ENCODE measurements at places on chromosomes 2 and 18.
A peak's percentile ranks its signal among the peaks of the same experiment; 100 is the strongest.

GRCh38 chr2:207847807-207848544 lies 78.3 kb upstream of the FZD5 start:
- H3K4me1 ChIP-seq, result peaks cover 7% of the 10 kb centered on the region
- no peak overlapping the region for H3K4me3 ChIP-seq
- peak; percentile 14 for DNase-seq
- H3K27me3 ChIP-seq, result no peaks in the 10 kb centered on the region
- peak overlapping the region; percentile 25 for H3K27ac ChIP-seq
- H3K36me3 ChIP-seq, result peaks cover 2% of the 10 kb centered on the region

GRCh38 chr18:62061821-62062478 lies 124.9 kb downstream of the PIGN start:
- H3K36me3 ChIP-seq, result peaks cover 25% of the 10 kb centered on the region
- no peaks in the 10 kb centered on the region for H3K27me3 ChIP-seq
- no peaks in the 10 kb centered on the region for H3K4me1 ChIP-seq
- no peak overlapping the region for H3K27ac ChIP-seq
- no peak overlapping the region for H3K4me3 ChIP-seq

GRCh38 chr2:237354892-237355291 lies 59.1 kb downstream of the COL6A3 start:
- H3K36me3 ChIP-seq, result no peaks in the 10 kb centered on the region
- H3K4me3 ChIP-seq, result no peak overlapping the region
- H3K4me1 ChIP-seq, result no peaks in the 10 kb centered on the region
- H3K27ac ChIP-seq, result no peak overlapping the region

DNA sequence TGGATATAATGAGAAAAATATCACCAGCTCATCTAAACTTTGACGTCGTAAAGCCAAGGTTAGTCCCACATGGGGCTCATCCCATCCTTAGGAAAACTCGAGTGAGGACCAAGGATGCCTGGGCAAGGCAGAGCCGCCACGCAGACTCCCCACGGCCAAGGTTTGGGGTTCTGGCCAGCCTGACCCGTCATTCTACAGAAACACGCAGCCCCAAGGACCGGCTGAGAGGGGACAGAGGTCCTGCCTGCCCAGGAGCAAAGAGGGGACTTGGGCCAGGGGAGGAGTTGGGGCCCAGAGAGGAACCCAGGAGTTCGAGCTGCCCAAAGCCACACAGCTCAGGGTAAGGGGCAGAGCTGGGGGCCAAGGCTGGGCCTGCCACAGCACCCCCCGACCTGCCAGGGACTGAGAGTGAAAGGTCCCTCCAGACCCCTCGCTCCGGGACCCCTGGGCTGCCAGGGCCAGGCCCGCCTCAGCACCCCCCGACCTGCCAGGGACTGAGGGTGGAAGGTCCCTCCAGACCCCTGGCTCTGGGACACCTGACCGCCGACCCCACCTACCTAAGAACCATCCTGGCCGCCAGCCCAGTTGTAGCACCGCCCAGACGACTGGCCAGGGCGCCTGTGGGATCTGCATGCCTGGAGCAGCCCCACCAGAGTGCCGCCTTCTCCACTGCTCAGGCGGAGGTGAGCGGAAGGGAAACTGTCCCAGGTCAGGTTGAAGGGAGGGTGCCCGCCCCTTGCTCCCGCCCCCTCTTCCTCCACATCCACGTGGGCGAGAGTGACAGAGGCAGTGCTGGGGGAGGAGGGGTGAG lies at the start of gene PDCD1:
TSS of gene PDCD1 (minus strand) at position 689 of the 811 bp plus-strand sequence. CDS start at position 633, 56 bp downstream.
- H3K27ac ChIP-seq, result peak within 1 kb of the TSS; percentile 92
- peak within 1 kb of the TSS; percentile 82 for H3K4me3 ChIP-seq
- peaks cover 3% of the 10 kb centered on the region for H3K36me3 ChIP-seq
- peaks cover 5% of the 10 kb centered on the region for H3K27me3 ChIP-seq
- H3K4me1 ChIP-seq, result peaks cover 52% of the 10 kb centered on the region
- peak; percentile 89 for DNase-seq

DNA sequence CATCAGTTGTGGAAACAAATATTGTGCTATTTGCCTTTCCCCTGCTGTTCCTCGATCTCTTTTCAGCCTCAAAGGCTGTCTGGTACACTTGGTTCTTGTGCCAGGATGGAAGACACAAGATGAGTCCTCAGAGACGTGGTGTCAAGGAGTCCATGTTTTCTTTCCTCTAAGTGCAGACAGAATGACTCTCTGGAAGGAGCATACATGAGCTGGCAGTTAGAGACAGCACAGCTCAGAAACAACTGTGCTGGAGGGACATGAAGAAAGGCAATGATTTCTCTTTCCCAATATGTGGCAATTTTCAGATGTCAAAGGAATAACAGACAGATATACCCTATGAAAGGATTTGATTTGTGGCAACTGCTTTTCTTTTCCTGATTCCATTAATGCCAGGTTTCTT lies 162.2 kb downstream of the AFF3 start:
- H3K36me3 ChIP-seq, result no peaks in the 10 kb centered on the region
- no peak for DNase-seq
- H3K4me1 ChIP-seq, result peaks cover 6% of the 10 kb centered on the region
- no peak overlapping the region for H3K4me3 ChIP-seq

GRCh38 chr18:7017013-7017412 lies 100.6 kb downstream of the LAMA1 start:
- H3K27me3 ChIP-seq, result no peaks in the 10 kb centered on the region
- no peak overlapping the region for H3K4me3 ChIP-seq
- H3K4me1 ChIP-seq, result no peaks in the 10 kb centered on the region

DNA sequence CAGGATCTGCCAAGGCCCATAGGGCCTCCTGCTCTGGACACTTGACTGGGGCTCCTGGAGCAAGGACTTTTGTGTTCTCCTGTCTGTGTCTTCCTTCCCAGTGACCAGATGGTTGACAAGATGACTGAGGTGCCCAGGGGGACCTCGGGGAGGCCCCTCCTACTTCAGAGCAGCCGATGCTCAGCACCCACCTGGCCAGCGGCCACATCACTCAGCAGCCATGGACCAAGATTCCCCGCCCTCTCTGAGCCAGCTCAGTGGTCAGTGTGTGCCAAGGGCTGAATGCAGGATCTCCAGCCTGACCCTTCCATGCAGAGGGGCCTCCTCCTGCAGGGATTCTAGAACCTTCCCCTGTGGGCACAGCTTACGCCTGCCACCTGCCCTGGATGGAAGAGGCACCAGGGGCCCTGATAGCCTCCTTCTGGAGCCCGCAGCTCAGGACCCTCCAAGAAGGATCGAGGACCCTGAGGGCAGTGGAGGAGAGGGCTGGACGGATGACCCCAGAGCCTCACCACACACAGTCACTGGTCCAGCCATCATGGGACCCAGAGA lies 87.4 kb upstream of the GPC1 start:
- H3K4me1 ChIP-seq, result no peaks in the 10 kb centered on the region
- H3K36me3 ChIP-seq, result no peaks in the 10 kb centered on the region
- H3K27me3 ChIP-seq, result peaks cover 2% of the 10 kb centered on the region
- DNase-seq, result no peak
- H3K27ac ChIP-seq, result no peak overlapping the region

DNA sequence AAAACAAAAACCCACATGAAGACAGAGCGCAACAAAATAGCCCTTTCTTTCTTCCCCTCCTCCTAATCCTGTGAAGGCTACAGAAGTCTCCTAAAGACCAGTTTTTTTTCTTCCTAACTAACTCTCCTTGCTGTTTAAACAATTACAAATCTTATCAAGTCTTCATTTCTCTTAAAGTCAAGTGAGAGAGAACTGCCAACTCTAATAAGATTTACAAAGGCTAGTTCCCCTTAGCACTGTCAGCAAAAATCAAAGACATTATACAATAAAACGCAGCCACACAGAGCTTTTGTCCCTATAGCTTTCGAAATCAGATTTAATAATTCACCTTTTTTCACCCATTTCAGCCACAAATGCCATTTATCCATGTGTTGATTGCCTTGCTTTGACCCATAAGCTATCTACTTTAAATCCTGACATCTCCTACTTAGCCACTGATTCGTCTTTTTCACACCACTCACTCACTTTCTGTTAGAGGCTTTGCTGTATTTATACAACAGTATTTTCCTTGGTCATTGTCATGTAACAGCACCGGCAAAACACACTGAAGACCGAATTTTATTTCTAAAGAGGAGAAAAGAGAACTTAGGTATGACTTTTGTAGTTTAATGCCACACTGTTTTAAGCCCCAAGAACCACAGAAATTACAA lies 5.9 kb downstream of the NRXN1 start:
- no peaks in the 10 kb centered on the region for H3K4me1 ChIP-seq
- H3K4me3 ChIP-seq, result no peak overlapping the region

GRCh38 chr2:10579441-10579840 lies 110.3 kb downstream of the NOL10 start:
- H3K4me3 ChIP-seq, result no peak overlapping the region
- H3K36me3 ChIP-seq, result peaks cover 44% of the 10 kb centered on the region
- no peak for DNase-seq
- no peak overlapping the region for H3K27ac ChIP-seq
